ENCODE measurements at places on chromosomes 12 and 14.
A peak's percentile ranks its signal among the peaks of the same experiment; 100 is the strongest.

DNA sequence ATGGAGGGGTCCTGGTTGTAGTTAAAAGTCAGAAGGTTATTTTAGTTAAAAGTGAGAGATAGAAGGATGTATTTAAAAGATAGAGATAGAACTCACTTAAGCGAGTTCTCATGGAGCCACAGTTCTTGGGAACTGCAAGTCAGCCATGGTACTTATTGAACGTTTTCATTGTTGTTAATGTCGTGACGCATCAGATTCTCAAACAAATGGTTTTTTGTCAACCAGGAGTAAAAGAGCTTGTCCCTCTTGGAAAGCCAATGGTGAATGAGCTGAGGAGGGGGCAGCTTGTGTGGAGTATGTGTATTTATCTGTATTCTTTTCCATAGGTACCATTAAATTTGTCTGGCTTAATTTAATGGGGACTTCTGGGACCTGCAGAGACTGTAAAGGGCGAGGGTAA, 68.6 kb downstream of the FIGNL2 start:
- DNase-seq = no peak

- no peak for DNase-seq
Observed at GRCh38 chr14:89620436-89620835, 203.4 kb upstream of the FOXN3 start.

GRCh38 chr12:2234091-2234490, 181.3 kb downstream of the CACNA1C start:
- no peak for DNase-seq

DNA sequence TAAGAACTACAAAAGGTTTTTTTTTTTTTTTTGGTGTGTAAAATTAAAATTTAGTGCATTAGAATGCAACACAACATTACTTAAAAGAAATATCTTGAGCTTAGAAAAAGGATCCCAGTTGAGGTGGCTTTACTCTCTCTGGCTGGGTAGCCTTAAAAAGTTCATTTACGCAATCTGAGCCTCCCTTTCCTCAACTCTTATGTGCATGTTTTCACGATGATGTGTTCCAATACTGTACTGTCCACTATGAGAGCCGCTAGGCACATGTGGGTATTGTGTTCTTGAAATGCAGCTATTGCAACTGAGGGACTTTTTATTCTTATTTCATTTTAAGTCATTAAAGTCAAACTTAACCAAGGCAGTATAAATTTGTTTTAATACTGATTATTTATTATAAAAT, 460.9 kb upstream of the SYT1 start:
- no peak for DNase-seq

- no peak for DNase-seq
Observed at GRCh38 chr14:80958226-80958625, 2.8 kb downstream of the TSHR start.

DNA sequence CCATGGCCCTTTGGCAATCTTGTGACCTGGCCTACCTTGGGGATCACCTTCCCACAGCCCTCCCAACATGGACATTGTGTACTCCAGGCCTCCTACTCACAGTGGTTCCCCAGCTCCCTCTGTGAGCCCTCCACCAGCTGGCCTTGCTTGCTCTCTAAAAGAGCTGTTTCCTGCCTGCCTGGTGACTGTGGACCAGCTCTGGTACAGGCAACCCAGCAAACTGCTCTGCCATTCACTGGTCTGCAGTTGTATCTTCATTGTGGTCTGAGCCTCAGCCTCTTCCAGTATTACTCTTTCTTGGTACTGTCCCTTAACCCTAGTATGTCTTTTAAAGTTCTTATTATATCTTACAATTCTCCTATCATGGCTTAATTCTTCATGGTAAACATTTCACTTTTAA, 236.2 kb downstream of the KTN1 start:
- no peak for DNase-seq

DNA sequence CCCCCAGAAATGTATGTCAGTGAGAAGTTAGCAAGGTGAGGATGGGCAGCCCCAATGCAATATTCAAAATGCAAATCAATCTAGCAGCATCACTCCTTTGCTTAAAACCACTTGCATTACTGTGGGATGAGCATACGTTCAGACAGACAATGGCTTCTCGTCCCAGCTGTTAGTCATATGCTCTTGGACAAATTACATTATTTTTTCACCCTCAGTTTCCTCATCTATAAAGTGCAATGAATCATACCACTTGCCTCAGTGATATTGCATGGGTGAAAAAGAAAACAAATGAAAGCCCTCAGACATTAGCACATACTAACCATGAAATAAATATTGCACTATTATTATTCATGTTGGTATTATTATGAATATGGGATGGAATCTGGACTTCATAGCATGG, 132.3 kb downstream of the C12orf75 start:
- no peak for DNase-seq

GRCh38 chr12:42201063-42201462, 37.0 kb downstream of the YAF2 start:
- DNase-seq = no peak

- DNase-seq = peak; percentile 16
Observed at GRCh38 chr12:50799908-50800307, 36.0 kb downstream of the ATF1 start.

DNA sequence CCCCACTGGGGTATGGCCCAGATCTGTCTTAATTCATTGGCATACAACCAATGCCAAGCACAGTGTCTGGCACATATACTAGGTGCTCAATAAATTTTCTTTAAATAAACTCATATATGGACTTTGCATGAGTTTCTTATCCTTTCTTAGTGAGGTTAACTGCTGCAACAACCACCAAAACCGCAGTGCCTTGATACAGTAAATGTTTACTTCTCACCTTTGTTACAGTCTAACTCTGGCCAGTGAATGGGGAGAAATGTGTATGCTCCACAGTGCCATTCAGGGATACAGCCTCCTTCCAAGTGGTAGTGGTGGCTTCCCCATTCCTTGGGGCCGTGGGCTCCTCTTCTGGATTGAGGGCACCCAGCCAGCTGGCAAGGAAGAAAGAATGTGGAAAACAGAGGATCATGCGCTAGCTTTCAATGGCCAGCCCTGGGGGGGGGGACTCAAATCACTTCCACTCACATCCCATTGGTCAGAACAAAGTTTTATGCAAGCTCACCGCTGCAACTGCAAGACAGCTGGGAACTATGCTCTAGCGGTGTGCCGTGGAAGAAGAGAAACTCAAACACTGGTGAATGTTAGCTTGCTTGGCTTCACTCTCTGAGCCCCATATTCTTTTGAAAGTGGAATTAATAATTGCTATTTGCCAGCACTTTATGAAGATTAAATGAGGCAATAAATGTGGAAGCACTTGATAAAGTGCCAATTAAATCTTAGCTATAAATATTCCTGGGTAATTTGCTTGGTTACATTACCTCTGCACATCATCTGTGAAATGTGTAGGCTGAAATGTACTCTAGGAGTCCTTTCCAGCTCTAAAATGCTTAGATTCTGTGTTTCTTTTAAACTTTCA, 51.0 kb upstream of the SOCS2 start:
- no peak for DNase-seq

- DNase-seq = no peak
Observed at GRCh38 chr12:111184161-111184560, 184.7 kb downstream of the PHETA1 start.

DNA sequence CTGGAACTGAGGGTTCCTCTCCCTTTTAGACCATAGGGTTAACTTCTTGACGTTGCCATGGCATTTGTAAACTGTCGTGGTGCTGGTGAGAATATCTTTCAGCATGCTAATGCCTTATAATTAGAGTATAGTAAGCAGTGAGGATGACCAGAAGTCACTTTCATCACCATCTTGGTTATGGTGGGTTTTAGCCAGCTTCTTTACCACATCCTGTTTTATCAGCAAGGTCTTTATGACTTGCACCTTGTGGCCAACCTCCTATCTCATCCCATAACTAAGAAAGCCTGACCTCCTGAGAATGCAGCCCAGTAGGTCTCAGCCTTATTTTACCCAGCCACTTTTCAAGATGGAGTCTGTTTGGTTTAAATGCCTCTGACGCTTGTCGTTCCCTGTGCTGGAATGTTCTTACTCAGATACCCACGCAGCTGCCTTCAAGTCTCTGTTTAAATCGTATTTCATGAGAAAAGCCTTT, 44.2 kb downstream of the BBS10 start:
- peak; percentile 86 for DNase-seq

- DNase-seq = no peak
Observed at GRCh38 chr14:60111732-60112131, 20.0 kb downstream of the PCNX4 start.

GRCh38 chr12:18970603-18971002, 158.9 kb upstream of the PLEKHA5 start:
- no peak for DNase-seq

DNA sequence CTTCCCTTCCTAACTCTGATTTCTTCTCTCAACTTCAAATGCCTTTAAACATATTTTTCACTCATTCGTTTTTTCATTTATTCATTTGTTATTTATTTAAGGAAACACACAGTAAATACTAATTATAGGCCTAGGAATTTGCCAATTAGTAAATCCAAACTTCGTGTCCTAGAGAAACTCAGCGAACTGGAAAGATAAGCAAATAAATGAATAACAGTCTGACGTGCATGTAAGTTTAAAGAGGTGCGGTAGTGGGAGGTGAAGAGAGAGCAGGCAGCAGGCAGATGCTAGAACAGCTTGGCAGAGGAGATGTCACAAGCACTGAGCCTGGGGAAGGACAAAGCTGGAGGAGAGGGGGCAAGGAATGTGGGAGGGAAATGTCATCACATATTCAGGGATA, 228.2 kb downstream of the DPY19L2 start:
- no peak for DNase-seq

GRCh38 chr12:108560321-108560721, 652 bp downstream of the SART3 start:
- DNase-seq = peak; percentile 29

DNA sequence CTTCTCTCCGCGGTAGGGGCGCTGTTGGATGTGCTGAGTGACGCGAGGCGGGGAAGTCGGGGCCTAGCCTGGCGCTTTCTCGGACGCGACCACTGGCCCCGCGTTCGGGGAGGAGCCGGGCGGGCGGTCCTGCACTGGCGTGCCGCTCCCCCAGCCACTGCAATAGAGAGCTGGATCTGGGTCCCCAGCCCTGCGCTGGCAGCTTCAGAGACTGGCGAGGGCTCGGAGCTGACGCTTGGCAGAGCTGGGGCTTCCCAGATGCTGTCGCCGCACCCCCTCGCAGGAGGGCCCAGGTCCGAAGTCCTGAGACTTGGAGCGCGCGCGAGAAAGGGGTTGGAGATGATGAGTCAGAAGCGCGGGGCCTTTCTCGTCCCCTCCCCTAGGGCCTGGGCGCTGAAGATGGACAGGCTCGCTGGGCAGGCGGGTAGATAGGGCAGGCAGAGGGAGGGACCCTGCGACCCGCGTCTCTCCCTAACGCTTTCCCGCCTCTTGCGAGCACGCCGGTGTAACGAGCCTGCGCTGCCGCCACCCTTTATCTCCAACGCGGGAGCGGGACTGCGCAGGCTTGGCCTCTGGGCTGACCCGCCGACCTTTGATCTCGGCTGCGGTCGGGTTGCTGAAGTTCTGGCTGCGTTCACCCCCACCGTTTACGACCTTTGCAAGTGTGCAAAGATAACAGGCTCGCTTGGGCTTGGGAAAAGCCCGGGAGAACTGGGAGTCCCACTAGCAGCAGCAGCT, 3.0 kb downstream of the TMEM253 start:
- peak; percentile 87 for DNase-seq

DNA sequence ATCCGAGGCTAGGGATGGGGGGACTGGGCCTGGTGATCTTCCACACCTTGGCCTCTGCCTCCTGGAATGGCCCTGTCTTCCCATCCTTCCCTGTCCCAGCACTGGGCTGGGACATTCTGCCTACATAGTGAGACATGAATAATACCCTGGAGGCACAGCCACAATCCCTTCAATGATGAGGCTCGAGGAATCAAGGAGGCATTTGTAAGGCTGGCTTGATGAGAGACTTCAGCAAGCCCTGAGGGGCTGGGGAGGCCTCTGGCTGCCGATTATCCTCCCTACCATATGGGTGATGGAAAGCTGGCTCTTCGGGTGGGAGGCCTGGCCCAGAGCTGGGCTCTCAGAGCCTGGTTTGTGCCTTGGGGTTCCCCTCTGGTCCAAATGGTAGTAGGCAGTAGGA, 92.5 kb downstream of the CALM1 start:
- DNase-seq = no peak

DNA sequence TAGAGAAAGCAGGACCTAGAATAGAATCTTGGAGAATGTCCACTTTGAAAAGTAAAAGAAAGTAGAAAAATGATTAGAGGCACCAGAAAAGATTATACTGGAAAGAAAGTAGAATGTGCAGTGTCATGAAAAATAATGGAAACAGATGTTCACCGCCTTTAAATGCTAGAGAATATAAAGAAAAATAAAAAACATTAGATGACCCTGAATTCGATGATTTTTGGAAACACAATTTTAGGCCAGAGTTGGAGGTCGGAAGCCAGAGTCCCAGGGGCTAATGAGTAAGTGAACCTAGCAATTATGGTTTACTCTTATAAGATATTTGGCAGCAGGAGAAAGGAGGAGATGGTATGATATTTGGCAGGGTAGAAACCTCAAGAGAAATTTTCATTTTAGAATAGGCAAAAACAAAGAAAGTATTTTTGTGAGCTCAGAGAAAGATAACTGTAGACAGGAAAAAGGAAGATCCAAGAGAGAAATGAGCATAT, 37.7 kb downstream of the GYS2 start:
- no peak for DNase-seq

DNA sequence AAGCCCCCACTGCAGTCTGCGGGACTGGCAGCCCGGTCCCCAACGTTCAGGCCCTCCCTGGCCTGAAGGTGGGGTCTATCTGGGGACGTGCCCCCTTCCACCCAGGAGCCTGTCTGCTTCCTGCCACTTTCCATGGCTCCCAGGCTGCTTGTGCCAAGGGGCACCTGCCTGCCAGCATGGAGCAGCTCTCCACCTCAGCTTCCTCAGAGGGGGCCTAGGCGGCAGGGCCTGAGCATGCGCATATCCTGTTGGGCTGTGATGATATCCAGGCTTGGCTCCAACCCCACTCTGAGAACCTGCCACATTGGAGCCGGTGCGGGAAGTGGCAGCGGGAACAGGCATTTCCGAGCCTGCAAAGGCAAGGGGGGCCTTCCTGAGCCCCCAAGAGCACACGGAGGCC, 57.4 kb downstream of the FUT8 start:
- DNase-seq = no peak

DNA sequence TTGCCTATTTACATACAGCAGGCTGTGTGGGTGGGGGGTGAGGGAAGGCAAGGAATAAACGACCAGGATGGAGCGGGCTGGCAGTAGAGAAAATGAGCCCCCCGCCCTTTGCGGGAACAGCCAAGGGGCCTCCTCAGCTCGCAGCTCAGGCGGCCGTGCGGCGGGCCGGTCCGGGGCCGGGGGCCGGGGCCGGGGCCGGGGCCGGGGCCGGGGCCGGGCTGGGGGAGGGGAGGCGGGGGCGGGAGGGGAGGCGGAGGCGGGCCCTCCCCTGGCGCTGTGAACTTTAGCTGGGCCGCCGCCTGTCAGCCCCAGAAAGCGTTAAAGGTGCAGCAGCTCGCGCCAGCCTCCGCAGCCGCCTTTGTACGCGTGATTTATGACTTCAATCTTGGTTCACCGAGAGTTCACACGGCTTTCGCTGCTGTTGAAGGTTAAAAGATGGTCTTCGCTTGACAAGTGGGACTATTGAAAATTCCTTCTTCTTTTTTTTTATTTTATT, 28.8 kb downstream of the HOXC4 start:
- DNase-seq = peak; percentile 4

Measured in MV-4-11 (cell line).